ENCODE measurements at places on chromosomes 1 and 21.

GRCh38 chr1:10779201-10779600 is 17.2 kb downstream of the CASZ1 start:
- DNase-seq = no peak

DNA sequence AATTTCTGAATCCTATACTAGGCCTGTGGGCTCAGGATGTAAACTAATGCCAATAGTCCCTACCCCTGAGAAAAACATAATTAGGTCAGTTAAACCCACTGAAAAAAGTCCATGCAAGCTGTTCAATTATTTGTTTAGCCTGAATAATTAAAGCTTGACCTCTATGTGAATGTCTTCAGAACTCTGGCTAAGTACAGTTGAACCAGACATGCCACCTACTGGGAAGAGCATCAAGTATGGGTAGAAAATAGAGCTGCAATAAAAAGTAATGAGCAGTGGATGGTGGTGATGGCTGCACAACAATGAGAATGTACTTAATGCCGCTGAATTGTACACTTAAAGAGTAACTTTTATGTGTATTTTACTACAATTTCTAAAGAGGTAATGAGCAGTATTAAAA is 23.6 kb upstream of the SLC19A2 start:
- DNase-seq = no peak

DNA sequence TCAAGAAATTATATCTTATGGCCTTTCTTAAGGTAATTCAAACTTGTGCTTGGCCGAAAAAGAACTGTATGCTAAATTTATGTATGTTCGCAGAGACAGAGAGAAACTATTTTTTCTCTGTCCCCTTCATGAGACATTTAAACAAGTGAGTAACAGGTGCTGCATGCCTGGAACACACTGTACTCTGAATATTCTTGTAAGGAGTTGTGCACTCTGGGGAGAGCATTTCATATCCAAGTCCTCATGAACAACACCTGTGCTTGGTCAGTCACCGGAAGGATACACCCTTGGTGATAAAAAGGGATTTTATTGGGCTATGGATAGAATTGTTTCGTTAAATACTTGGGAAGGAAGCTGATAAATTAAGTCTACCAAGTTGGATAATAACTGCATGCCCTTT is 220.8 kb upstream of the NRIP1 start:
- no peak for DNase-seq

- DNase-seq = no peak
Observed at GRCh38 chr1:165288350-165289120, 68.0 kb downstream of the LMX1A start.

Measured in activated naive CD8-positive, alpha-beta T cell treated with anti-CD3 and anti-CD28 coated beads for 36 hours (primary cell).